Stimulated activated CD8-positive, alpha-beta memory T cell treated with anti-CD3 and anti-CD28 coated beads, Interleukin-4, amount 100 ng/mL, for 4 hours (primary cell): ENCODE measurements at places on chromosomes 5 and 9.

DNA sequence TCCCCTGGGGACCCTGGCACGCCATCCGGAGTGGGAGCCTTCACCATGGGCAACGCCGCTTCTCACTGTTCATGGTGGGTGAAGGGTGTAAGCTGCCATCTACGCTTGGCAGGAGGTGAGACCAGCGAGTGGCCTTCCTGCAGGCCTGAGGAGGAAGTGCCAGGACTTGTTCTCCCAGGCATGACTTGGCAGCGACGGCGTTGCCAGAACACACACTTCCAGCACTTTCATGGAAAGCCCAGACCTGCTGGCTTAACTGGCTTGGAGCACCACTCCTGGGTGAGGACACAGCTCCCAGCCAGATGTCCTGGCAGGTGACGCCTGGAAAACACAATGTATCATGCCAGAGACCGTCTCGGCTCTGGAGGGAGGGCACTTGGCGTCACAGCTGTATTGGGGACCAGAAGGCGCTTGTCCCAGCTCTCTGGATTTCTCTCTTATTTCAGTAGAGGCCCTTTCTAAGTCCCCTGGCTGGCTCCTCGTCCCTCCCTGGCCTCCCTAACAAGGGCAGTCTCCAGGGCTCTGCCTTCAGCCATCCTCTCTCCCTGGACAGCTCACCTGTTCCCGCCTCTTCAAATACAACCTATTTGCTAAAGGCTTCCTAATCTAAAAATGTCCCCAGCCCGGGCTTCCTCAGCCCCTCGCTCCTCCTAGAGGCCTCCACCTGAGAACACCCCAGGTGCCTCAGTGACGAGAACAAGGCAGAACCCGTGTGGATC is 188.3 kb downstream of the OLFM1 start:
- DNase-seq, result no peak

- no peak for DNase-seq
Measured at GRCh38 chr9:31103836-31104235, 1280.6 kb upstream of the ACO1 start.

- no peak for DNase-seq
Measured at GRCh38 chr5:61160497-61160896, 1.8 kb downstream of the SMIM15 start.

GRCh38 chr9:124389146-124389939 is 25.9 kb downstream of the PSMB7 start:
- no peak for DNase-seq

- no peak for DNase-seq
Measured at GRCh38 chr5:127804886-127805426, 101.8 kb downstream of the CCDC192 start.

GRCh38 chr5:147483188-147483790 is 26.6 kb downstream of the DPYSL3 start:
- DNase-seq, result no peak

GRCh38 chr5:95996904-95997723 is 35.5 kb upstream of the ELL2 start:
- DNase-seq, result no peak

- no peak for DNase-seq
Measured at GRCh38 chr9:110126986-110127864, 80.7 kb downstream of the C9orf152 start.

DNA sequence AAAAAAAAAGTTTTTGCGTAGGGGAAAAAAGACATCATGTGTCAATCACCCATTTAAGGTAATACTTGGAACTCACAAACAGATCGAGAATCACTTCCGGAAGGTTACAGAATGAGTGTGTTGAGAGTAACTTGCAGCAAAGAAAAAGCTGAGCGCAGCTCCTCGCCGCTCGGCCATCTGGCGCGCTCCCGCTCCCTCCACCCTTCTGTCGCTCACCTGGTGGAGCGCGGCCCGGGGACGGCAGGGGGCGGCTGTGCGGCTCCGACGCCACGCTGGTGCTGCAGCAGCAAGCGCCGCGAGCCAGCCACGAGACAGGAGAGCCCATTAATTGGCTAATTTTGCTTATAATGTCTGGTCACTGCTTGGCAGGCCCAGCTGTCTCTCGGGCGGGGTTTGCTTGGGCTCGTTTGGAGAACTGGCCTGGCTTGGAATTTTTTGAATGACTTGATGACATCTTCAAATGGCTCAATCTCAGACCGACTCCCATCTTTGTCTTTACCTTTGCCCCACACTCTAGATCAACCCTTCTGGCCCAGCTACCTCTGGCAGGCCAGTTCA is 601.8 kb downstream of the CCDC171 start:
- no peak for DNase-seq

GRCh38 chr9:135617538-135617900 is 21.8 kb downstream of the GLT6D1 start:
- no peak for DNase-seq

DNA sequence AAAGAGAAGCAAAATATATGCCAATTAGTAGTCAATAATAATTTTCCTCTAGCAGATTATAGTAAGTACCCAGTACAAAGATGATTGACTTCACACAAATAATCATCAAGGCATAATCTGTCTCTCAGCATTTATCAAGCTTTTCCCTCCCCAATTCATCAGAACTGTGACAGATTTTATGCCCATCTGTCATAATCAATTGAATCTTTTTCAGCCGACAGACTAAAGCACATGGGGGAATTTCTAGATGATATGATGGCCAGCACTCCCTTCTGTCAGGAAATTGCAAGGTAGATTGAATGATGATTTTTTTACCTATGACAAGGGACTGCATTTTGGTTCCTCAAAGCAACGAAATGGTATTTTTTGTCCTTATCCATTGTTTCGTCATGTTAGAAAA is 227.1 kb upstream of the CYLC2 start:
- no peak for DNase-seq

GRCh38 chr9:37969558-37970300 is 65.8 kb upstream of the SLC25A51 start:
- no peak for DNase-seq

DNA sequence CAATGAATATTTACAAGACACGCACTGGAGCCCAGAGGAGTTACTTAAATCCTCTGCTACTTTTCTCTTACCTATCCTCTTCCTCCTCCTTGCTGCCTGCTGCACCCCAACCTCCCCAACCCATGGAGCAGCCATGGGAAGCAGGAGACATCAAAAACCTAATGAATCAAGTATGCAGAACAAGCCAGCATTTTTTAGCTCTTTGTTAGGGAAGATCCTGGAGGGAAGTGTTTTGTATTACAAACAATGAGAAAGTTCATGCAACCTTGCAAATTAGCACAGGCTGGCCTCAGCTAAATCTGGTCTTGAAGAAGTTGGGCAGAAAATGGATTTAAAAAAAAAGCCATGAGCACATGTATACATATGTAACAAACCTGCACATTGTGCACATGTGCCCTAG is 498.8 kb downstream of the KIF4B start:
- DNase-seq, result no peak

DNA sequence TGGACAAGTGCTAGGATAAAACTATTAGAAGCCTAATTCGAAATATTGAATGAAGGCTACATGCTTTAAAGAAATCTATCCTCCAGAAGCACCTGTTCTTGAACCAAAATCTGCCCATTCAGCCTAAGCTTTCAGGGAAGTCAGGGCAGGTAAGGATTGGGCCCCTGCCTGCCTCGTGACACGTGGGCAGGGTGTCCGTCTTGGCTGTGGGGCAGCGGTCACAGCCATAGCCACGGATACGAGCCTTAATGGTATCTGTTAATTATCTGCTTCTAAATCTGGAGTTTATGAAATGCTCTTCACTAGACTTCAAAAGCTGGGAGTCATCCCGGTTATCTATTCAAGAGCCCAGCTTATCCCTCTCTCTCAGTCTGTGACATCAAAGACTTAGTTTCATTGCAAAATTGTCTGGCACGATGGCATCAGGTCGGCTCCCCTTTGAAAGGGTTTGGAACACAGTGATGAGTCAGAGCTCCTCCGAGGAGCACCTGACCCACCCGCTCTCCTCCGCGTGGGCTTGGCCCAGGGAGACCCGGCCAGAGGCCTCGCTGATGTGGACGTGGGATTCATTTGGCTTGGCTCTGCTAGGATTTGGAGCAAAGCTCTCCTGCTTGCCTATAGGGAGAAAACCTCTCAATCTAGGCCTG is 135.9 kb downstream of the MACROH2A1 start:
- DNase-seq, result no peak

DNA sequence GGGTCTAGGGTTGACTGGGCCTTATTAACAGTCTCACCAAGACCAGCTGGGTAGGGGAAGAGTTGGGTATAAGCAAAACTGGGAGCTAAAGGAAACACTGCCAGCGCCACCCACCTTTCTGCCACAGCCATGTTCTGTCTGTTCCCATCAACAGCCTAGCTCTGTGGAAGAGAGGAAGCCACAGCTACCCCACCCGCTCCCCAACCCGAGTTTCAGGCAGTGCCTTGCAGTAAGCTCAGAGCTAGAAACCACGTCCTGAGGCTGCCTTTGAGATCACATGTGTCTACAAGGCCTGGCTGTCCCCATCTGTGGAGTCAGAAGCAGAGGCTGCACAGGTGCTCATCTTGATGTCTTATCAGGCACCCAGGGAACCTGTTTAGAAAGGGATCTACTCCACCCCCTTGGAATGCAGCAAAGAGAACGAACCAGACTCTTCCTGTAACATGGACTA is 15.3 kb downstream of the HNRNPH1 start:
- DNase-seq, result no peak

DNA sequence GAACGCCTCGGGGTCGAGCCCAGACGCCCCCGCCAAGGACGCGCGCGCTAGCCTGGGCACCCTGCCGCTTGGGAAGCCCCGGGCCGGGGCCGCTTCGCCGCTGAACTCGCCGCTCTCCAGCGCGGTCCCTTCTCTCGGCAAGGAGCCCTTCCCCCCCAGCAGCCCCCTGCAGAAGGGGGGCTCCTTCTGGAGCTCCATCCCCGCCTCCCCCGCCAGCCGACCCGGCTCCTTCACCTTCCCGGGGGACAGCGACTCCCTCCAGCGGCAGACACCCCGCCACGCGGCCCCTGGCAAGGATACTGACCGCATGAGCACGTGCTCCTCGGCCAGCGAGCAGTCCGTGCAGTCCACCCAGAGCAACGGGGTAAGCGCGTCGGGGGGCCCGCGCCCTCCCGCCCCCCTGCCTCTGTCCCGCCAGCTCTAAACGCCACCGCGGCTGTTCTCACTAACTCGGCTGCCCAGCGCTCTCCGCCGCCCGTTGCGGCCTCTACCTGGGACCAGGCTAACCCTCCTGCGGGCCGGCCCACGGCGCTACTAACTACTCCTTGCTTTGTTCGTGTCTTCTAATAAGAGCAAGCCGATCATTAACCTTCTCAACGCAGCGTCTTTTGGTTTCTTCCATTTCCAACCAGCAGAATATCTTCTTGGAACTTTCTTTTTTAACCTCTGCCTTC is 93.6 kb upstream of the OTULINL start:
- no peak for DNase-seq

DNA sequence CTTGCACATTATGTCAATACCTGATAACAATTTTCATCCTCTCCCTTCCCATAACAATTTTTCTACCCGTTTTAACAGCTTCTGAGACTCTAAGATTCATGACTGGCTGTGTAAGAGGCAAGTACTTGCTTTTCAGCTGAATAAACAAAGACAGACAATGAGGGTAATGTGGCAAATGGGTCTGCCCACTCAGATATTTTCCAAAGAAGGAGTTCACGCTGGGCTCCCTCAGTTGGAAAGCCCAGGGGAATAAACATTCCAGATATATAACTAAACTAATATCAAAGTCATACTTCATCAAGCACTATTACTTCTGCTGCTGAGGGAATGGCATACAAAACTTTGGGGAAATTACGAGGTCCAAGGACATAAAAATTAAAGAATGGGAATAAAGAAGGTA is 24.4 kb downstream of the MEGF9 start:
- DNase-seq, result no peak

DNA sequence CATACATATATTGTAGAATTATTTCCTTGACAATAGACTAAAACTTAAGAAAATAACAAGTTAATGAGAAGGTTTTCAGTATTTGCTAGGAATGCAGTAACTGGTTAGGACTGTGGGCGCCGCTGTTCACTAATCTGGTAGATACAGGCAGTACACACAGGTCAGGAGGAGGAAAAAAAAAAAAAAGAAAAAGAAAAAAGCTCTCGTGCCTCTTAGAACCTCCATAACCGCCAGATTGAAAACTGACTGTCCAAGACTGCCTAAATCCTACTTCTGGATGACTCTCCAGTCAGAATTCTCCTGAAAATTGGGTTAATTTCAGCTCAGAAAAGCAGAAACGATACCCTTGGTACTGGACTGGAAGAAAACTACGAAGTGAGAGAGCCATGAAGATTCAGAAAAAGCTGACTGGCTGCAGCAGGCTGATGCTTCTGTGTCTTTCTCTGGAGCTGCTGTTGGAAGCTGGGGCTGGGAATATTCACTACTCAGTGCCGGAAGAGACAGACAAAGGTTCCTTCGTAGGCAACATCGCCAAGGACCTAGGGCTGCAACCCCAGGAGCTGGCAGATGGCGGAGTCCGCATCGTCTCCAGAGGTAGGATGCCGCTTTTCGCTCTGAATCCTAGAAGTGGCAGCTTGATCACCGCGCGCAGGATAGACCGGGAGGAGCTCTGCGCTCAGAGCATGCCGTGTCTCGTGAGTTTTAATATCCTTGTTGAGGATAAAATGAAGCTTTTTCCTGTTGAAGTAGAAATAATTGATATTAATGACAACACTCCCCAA is at the start of gene PCDHGA1:
Gene PCDHGA1 (plus strand): TSS at position 216 of the 782 bp plus-strand sequence.
- no peak for DNase-seq

GRCh38 chr9:134768709-134769351 is 111.8 kb upstream of the FCN2 start:
- DNase-seq, result no peak

- no peak for DNase-seq
Measured at GRCh38 chr5:150779397-150780186, 1.0 kb downstream of the SMIM3 start.

- DNase-seq, result no peak
Measured at GRCh38 chr5:37412515-37412914, 33.4 kb downstream of the WDR70 start.

DNA sequence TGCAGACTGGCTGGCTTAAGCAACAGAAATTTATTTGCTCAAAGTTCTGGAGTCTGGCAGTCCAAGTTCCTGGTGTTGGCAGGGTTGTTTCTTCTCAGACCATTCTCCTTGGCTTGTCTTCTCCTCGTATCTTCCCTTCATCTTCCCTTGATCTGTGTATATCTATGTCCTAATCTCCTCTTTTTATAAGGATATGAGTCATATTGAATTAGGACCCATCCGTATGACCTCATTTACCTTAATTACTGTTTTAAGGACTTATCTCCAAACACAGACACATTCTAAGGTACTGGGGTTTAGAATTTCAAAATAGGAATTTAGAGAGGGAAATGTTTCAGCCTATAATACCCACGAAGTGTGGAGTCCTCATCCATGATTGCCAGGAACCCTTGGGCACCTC is 13.1 kb upstream of the LPAR1 start:
- no peak for DNase-seq

GRCh38 chr9:137788561-137789294 is 88.9 kb upstream of the CACNA1B start:
- no peak for DNase-seq

- no peak for DNase-seq
Measured at GRCh38 chr9:37447111-37447510, 18.1 kb downstream of the ZBTB5 start.
